ENCODE measurements at places on chromosomes 5 and 9.

GRCh38 chr5:71810023-71810422, 90.9 kb downstream of the CARTPT start:
- no peak for DNase-seq

- DNase-seq: no peak
These were observed 132.1 kb upstream of the MAP3K1 start for GRCh38 chr5:56683281-56683680.

DNA sequence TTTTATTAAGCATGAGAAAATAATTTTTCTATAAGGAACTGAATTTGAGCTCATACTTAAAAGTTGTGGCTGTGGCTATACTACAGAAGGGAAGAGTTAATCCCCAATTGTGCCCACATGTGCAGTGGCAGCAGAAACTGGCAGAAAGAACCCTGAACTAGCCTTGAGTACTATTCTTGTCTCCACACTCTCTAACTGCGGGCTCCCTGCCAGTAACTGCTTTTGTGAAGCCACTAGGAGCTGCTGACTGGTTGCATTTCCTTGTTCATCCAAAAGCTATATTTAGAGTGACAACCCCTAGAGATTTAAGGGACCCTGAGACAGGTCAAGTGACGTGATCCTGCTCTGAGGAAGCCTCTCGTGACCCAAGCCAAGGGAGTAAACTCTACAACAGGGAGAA, 238.6 kb downstream of the ELAVL2 start:
- no peak for DNase-seq

DNA sequence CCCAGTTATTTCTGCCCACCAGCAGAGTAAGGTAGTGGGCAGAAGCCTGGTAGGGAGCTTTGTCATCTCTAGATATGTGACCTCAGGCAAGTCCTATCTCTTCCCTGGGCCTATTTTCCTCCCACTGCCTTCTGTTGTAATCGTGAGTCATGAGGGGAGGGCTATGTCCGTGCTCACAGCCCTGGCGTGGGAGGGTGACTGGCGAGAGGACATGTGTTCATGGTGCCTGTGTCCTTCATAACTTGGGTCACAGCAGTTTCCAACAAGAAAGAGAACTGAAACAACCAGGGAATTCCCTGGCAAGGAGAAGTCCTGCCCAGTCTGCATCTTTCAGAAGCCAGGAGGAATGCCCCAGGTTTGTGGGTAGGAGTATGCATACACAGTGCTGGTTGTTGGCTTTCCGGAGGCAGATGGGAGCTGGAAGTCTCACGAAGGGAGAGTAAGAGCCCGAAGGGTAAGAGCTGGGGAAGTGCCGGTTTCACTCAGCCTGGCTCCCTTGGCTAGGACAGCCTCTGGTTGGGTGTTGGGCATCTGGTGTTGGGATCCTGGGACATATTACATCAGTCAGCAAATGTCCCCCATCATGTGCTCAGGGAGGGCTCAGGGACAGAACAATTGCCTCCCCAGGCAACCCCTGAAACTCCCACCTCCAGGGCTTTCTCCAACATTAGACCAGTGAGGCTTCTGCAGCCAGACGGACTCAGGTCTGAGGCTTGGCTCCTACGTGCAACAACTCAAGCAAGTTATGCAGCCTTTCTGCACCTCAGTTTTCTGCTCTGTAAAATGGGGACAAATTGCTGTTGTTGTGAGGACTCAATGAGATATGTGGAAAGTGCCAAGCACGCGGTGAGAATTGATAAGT, 4.3 kb upstream of the TIFAB start:
- DNase-seq: no peak

GRCh38 chr9:100567856-100568255, 10.0 kb upstream of the CAVIN4 start:
- no peak for DNase-seq

DNA sequence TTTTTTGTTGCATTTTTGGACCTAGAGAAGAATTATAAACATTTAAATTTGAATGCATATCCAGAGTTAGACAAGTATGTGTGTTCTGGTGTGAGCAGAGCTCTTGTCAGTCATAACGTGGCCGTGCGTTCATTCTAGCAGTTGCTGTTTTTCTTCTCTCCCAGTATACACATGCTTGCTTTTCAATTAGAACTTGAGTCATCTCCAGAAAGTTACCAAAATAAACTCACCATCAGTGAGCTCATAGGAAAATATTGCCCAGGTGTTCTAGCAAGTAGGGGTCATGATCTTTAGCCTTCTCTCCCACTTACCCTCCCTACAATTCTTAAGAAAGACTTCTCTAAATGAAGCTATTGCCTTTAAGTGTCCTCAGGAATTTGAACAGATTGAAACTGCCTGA, 247.5 kb upstream of the TUT7 start:
- DNase-seq: no peak

DNA sequence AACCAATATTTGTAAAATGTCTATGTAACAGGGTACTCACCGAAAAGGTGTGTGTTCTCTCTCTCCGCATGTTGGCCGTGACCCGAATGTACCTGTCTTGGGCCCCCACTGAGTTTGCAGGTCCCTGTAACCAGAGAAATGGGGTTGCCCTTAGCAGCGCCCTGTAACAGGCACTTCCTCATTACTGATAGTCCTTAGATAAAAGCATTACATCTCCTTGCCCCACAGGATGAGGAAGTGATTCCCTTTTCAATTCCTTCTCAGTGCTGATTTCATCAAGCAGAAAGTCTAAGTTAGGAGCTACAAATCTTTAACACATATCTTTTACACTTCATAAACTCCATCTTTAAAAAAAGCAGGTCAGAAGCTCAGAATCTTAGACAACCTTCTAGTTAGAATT, 15.2 kb upstream of the HMHB1 start:
- DNase-seq: no peak

GRCh38 chr5:115873392-115873791, 31.7 kb downstream of the AP3S1 start:
- no peak for DNase-seq

GRCh38 chr9:74783408-74783807, 104.3 kb downstream of the TRPM6 start:
- no peak for DNase-seq

GRCh38 chr5:56202483-56202882, 30.6 kb downstream of the ANKRD55 start:
- DNase-seq: no peak

DNA sequence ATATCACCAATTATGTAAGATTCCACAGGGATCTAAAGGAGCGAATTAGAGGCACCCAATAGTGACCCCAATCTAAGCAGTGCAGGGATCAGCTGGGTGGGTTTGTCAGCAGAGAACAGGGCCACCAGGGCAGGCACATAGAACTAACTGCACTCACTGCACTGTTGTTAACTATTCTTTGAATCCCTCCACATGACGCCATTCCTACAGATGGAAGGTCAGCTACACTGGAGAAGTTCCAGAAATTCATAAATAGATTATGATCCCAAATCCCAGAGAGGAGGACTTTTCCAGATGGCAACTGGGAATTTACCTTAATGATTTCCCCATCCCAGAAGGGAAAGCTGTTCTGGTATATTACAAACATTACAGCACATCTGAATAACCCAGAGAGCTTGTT, 84.2 kb downstream of the THBS4 start:
- DNase-seq: no peak

DNA sequence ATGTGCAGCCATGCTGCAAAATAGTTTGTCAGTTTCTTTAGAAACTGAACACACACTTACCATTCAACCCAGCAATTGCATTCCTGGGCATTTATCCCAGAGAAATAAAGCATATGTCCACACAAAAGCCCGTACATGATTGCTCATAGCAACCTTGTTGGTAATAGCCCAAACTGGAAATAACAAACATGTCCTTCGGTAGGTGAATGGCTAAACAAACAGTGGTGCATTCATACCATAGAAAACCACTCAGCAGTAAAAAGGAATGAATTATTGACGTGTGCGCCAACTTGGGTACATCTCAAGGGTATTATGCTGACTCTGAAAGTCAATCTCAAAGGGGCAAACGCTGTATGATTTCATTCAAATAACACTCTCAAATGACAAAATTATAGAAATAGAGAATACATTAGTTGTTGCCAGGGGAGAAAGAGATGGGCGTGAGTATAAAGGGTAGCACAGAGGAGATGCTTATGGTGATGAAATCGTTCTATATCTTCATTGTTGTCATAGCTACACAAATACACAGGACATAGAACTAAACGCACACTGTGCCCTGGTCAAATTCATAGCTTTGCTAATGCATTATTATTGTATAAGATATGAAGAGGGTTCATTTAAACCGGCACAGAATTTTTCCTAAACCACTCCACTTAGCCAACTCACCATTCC, 58.2 kb downstream of the DRD1 start:
- DNase-seq: no peak

DNA sequence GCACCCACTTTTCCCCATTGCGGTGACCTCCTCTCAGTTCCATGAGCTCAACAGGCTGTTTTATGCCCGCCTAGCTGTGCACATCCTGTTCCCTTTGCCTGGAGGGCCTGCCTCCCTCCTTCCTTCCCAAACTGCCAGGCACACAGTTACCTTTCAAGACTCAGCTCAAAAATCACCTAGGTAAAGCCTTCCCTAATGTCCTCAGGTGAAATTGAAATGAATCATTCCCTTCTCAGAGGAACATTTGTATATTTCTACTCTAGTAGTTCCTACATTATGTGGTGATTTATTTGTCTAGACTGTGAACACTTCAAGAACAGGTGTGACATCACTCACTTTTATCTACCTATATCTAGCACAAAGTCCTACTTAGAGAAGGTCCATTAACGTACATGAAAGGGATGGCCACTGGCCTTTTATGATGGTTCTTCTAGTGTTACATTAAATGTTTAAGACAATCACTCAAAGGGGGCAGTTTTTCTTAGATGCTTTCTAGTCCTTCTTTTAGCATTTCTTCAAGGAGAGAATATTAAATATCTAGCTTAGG, 103.5 kb upstream of the EQTN start:
- DNase-seq: no peak

DNA sequence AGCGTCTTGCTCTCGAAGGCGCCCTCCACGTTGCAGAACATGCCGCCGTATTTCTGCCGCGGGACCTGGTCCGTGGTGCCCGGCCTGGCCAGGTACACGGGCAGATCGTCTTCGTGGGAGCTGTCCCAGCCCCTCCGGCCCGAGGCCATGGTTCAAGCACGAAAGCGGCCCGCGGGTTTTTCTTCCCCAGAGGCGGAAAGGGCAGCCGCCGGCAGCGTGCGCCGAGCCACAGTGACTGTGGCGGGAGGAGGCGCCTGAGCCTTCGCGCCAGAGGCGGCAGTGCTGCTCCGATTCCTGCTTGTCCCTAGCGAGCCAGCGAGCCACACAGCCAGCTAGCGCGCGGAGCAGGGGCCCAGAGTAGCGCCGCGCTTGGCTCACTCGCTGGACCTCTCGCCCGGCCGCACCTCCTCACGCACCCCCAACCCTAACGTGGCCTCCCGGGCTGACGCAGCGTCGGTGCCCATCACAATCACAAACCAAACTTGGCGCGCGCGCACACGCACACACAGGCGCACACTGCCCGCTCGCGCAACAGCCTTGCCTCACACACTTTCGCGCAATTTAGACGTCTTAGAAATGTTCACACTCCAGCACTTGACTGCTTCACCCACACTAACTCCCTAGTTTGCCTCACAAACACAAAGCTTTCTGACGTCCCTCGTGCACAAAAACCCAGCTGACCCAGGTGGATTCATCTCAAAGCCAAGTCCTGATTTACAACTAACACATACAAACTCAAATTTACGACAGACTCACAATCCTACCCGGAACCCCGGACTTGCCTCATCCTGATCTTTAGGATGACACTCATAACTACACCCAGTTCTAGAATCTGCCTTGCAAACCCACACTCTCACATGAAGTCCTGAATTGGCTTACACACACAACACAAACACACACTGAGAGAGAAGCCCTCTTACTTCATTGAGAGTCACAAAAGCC, at the start of gene DPYSL3:
TSS of gene DPYSL3 (minus strand) at position 359 of the 942 bp plus-strand sequence. CDS start at position 149, 210 bp downstream.
- DNase-seq: no peak

GRCh38 chr5:15690611-15691010, 190.6 kb downstream of the FBXL7 start:
- no peak for DNase-seq

DNA sequence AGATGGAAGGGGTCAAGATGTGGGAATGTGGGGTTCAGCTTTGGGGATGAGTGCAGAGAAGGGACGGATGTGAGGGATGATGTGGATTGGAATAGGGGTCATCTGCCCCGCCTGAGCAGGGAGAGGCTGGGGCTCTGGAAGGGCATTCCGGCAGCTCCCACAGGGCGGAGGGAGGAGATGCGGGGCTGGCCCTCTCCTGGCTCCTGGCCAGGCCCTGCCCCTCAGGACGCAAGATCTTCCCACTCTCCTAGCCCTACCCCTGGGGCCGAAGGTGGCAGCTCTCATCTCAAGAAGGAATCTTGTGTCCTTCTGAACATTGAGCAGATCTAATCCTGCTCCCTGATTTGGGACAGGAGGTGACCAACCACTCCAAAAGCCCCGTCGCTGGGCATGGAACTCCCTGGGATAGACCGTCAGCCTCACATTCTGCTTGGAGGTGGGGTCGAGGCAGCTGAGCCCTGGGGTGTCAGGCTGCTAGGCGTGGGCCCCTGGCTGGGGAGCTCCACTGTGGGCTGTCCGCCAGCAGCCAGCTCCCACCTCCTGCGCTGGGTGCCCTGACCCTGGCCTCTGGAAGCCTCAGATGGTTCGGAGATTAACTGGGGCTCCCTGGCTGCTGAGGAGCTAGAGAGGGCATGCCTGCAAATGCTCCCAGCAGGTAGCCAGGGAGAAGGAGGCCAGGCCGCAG, 125.2 kb downstream of the ZNF354C start:
- no peak for DNase-seq

DNA sequence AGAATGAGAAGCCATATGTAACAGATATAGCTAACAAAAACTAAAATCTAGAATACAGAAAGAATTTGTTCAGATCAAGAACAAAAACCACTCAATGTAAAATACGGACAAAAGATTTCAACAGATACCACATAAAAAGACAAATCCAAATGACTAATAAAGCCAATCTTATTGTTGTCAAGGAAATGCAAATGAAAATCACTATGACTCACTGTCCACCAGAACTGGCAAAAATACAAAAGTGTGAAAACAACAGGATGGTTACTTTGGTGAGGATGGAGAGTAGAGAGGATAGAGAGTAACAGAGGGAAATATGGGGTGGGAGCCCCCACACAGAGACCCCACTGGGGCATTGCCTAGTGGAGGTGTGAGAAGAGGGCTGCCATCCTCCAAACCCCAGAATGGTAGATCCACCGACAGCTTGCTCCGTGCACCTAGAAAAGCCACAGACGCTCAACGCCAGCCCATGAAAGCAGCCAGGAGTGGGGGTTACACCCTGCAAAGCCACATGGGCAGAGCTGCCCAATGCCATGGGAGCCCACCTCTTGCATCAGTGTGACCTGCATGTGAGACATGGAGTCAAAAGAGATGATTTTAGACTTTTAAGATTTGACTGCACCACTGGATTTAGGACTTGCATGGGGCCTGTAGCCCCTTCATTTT, 15.2 kb upstream of the RHOBTB3 start:
- DNase-seq: no peak

DNA sequence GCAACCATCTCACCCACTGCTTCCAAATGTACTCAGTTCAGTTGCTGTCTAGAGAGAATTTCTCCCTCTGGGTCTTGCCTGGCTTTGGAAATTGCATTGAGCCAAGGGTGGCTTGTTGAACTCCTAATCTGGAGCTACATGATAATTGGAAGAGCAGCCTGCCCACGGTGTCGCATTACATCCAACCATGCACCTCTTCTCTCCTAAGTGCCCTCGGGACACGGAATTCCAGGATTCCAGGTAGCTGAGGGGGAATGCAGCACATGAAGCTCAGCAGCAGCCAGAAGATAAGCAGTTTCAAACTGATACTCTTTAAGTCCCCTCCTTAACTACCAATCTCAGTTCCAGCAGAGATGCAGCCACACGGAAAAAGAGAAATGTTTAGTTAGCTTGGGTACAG, 509.4 kb upstream of the KLF4 start:
- no peak for DNase-seq
